ENCODE measurements at places on chromosomes 5 and 9.
A peak's percentile ranks its signal among the peaks of the same experiment; 100 is the strongest.

GRCh38 chr9:121369595-121370265, at the start of gene STOM:
Gene STOM, minus strand, starts transcription at chr9:121370250. Its CDS starts 63 bp downstream, at chr9:121370187.
- no peak for DNase-seq

DNA sequence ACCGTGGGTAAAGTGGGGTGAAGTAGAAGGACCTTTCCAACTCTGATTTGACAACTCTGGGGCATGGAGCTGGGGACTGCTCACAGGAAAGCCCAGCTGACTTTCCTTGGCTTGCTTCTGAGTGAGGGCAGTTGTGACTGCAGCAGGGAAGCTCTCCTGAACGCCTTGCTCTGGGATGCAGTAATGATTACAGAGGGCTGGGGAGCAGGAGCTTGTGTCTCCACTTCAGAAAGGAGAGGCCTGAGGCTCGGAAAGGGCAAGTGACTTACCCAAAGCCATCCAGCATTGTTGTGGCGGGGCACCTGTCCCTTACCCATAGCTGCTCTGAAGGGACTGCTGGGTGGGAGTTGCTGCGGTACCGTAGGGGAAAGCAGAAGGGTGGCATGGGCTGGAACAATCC, 41.2 kb downstream of the GSN start:
- no peak for DNase-seq

GRCh38 chr5:136033234-136033633, 4.4 kb downstream of the TGFBI start:
- no peak for DNase-seq

GRCh38 chr5:108515517-108516105, 133.7 kb upstream of the FBXL17 start:
- no peak for DNase-seq

GRCh38 chr9:121984726-121985402, 108.2 kb downstream of the TTLL11 start:
- no peak for DNase-seq

DNA sequence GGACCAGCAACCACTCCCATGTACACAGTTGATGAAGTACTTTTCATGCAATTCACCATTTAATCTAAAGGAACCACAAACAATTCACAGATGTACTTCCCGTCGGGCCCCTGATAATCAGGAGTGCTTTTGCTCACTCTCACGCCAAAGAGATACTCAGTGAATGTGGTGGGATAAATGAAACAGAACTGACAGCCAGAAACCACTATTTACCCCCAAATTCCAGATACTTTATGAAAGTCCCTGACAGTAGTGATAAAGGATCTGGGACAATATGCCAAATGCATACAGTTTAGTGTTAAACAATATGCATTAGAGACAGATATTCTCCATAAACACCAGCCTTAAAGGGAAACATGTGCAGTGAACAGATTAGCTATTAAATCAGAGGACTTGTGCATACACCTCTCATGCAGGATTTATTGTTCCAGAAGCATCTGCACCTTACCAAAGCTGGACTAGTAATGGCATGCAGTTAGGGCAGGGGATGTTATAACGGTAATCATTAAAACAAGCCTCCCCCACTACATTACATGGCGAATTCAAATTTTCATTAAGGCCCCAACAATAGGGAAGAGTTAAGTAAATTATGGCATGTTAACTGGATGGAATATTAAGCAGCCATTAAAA, 74.0 kb upstream of the SLC25A51 start:
- no peak for DNase-seq

DNA sequence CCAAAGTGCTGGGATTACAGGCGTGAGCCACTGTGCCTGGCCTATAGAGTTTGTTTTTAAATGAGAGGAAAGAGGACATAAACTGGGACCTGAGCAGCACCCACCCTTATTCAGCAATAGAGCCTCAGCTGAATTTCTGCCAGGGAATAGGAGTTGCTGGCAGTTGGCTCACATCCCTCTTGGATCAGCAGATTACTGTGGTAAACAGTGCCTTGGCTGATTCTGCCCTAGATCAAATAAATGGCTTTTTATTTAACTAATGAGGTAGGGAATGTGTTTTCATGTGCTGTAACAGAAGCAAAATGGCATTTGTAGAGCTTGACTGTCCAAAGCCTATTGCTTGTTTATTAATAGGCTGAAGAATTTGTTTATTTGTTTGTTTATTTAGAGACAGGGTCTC, 2.1 kb downstream of the ARHGEF37 start:
- no peak for DNase-seq

DNA sequence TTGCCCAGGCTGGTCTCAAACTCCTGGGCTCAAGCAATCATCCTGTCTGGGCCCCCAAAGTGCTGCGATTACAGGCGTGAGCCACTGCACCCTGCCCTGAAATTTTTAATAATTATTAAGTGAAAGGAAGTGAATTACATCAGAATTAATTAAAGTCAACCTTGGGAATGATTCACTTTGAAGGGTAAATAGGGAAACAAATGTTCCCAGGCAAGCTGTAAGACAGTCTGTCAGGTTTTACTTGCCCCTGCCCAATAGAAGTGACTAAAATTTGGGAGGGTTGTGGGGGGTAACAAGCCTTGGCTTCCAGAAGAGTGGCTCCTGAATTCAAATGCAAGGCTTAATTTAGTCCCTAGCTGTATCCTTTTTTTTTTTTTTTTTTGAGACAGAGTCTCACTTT, 1.3 kb upstream of the LIX1 start:
- no peak for DNase-seq

DNA sequence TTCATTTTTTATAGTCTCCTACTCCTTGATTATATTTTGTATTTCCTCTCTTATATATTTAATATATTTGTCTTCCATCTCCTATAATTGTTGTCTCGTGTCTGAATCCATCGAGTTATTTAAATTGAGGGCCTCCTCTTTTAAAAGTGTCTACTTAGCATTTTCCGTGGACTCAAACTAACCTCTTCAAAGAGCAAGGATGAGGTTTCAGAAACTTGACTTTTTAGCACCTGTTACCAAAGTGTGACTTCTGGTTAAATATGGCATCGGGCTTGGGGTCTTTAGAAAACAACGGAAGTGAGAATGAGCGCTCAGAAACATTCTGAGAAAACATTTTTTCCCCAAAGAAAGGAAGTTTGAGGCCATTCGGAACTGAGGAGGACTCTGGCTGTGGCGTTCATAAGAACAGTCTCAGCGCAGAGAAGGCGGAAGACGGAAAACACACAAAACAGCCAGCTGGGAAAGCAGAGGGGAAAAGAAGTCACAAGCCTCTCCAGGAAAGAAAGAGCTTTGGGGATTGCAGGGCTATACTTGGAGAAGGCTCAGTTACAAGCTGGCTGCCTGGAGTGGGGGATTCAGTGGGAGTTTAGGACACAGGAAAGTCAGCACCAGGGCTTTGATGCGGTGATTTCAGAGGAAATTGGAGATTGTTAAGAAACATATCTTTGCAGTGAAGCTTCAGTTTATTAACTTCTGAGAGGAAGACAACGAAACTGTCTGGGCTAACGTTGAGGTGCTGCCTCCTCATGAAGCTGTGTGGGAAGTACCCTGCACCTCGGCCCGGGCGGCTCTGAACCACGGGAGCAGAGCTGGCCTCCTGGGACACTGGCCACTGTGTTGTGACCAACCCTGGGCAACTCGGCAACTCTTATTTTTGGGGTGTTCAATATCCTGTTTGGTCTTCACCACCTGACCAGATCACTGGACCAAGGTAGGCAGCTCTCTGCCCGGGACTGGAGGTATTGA, 25.1 kb upstream of the IRX2 start:
- DNase-seq: no peak

DNA sequence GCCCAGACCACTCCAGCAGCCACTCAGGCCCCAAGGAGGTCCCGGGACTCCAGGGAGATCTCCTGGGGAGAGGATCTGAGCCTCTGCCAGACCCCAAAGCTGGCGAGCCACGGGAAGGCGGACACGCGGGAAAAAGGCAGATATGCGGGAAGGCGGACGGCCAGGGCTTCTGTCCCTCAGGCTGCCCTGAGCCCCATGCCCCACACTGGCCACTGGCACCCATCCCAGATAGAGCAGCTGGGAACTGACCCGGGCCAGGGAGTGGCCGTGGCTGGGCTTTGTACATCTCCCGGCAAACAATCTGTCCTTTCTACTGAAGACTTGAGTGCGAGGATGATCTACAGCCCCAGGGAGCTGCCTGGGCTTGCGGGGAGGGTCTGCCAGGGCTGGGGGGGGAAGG, 21.1 kb upstream of the NOTCH1 start:
- DNase-seq: no peak

- DNase-seq: no peak
Measured at GRCh38 chr5:38463634-38464521, 92.6 kb downstream of the LIFR start.

DNA sequence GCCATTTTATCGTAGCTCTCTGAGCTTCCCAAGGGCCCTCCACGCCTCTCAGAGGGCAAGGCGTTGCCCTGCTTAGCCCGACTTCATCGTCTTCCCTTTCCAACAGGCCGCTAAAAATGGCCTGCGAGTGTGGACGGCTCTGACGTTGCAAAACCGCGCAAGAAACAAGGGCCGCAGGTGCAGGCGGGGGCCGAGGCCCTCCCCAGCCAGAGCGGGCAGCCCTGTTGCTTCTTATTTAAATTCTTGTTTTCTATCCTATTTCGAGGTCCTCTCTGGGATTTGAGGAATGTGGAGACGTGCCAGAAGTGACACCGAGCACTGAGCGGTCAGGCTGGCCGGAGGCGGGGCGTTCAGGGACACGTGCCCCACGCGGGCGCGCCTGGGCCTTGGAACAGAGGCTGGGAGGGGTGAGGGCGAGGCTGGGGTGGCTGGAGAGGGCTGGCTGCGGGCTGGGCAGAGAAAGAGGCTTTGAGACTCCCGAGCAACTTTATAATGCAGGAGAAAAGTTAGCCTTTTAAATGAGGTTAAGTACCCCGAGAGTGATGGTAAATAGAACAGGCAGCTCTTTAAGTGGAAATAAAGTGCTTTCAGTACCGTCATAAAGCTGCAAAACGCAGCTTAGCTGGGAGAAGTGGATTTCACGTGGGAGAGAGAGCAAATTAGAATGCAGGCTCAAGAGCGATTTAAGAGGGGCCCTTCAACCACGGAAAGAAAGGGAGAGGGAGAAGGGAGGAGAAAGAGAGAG, 243.6 kb downstream of the AUH start:
- no peak for DNase-seq

GRCh38 chr5:78514427-78515330, 133.9 kb downstream of the LHFPL2 start:
- DNase-seq: no peak

GRCh38 chr5:67363963-67364362, 167.4 kb upstream of the CD180 start:
- no peak for DNase-seq

- DNase-seq: no peak
Measured at GRCh38 chr5:38148021-38148625, 110.2 kb upstream of the EGFLAM start.

DNA sequence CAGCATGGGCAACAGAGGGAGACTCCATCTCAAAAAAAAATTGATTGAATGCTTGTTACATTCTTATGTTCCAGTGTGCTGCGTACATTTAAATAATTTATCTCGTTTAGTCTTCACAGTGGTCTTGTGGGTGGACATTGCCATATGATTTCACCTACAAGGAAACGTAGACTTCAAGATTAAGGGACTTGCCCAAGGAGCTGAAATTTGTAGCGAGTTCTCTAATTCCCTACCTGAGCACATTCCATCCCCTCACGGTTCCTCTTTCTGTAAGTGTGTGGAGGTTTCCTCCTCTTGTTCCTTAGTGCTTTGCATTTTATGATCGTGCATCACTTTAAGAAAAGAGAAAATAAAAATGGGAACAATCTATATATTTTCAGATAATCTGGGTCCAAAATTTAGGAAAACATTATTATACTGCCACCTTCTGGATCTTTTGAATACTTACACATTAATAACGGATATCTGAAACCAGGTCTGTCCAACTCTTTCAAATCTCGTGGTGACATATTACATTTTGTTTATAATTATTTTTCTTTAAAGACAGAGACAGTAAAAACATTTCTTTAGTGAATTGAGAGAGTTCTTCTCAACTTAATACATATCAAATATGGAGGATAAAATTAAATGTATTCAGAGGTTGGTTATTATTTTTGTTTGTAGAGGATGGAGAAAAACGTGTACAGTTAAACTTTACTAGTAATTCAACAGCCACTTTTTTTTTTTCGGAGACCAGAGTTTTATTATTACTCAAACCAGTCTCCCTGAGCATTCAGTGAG, 29.9 kb upstream of the C7 start:
- peak; percentile 8 for DNase-seq

GRCh38 chr9:78680196-78680595, 383.3 kb downstream of the PSAT1 start:
- no peak for DNase-seq

GRCh38 chr9:71263451-71263850, 142.0 kb upstream of the TRPM3 start:
- no peak for DNase-seq

- no peak for DNase-seq
Measured at GRCh38 chr9:93052791-93053540, 5.5 kb upstream of the SUSD3 start.

All from NCI-H2171 (cell line).